ENCODE measurements at places on chromosomes 5 and 9.

GRCh38 chr5:114362197-114362976, 517 bp downstream of the KCNN2 start:
- DNase-seq: peak; percentile 70

DNA sequence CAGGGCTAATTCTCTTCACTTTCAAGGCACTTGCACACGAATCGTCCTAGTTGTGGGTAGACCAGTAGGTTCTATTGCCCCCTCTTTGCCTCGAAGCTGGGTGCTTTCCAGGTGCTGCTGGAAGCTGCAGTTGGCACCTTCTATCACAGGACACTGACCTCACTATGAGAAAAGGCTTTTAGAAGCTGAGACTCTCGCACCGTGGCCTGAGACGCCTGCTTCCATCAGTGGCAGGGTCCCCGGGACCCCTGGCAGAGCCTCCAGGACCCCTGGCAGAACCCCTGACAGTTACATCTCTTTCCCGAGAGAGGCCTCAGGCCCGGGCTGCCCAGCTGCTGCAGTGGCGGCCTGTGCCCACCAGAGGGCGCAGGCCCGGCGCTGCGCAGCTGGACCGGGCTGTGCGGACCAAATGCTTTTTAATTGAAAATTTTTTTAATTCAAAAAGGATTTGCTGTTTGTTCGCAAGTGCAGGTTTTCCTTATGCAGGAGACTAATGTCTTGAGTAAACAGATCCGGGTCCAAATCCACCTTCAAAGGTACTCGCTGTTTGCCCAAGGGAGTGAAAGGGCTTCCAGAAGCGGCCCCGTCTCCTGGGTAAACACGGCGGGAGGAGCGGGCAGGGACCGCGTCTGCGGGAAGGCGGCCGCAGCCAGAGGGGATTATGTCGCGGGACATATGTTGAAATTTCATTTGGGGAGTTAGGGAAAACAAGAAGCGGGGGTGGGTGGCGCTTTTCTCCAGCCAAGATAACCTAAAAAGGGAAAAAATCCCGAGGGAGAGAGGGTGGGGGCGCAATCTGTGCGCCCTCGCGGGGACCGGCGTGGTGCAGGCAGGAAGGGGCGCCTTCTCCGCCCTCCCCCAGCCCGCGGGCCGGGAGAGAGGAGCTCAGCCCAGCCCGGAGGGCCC, 114.5 kb upstream of the LMX1B start:
- DNase-seq: peak; percentile 56

DNA sequence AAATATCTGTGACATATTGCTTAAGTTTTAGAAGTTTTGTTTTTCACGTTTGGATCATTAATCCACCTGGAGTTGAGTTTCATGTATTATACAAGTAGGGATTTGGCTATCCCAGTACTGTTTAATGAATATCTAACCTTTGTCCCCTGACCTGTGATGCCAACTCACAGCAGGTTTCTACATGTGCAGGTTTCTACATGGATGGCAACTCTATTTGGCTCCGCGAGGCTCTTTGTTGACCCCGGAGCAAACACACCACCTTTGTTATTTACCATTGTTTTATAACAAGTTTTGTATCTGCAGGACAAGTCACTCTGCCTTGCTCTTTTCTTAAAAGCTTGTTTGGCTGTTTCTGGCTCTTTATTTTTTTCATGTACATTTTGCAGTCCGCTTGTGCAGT, 920 bp upstream of the SFXN1 start:
- DNase-seq: no peak

DNA sequence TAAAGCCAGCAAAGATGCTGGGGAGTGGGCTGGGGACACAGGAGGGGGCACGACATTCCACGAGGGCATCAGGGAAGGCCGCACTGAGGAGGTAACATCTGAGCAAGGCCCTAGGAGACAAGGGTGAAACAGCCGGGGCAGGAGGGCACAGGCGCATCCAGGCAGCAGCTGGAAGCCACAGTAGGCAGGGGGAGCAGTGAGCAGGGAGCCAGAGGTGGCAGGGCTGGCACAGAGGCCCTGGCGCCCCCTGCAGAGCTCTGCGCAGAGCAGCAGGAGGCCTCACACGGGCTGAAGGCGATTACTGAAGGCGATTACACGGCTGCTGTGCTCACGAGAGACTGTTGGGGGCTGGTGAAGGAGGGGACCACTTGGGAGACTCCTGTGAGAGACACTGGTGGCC, 15.4 kb downstream of the LMAN2 start:
- DNase-seq: peak; percentile 43

- peak; percentile 73 for DNase-seq
These were observed 92.7 kb downstream of the DAB2IP start for GRCh38 chr9:121744002-121744686.

GRCh38 chr5:13814301-13814700, 130.2 kb downstream of the DNAH5 start:
- no peak for DNase-seq

GRCh38 chr9:85228111-85228855, 513.5 kb downstream of the AGTPBP1 start:
- no peak for DNase-seq

- no peak for DNase-seq
These were observed 1571.5 kb upstream of the WWC1 start for GRCh38 chr5:166719991-166720390.

DNA sequence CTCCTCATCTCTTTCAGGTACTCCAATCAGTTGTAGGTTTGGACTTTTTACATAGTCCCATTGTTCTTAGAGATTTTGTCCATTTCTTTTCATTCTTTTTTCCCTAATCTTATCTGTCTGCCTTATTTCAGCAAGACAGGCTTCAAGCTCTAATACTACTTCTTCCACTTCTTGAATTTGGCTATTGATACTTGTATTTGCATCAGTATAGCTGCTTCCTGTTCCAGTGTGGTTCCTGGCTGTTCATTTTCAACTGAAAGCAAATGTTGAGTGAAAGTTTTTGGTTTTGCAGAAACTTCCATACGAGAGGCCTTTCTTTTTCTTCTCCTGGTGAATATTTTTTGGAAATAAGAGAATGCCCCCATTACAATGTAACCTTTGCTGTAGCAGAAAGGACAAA, 12.0 kb upstream of the IFNA1 start:
- no peak for DNase-seq

GRCh38 chr9:33125461-33125860, 41.7 kb downstream of the B4GALT1 start:
- DNase-seq: no peak

DNA sequence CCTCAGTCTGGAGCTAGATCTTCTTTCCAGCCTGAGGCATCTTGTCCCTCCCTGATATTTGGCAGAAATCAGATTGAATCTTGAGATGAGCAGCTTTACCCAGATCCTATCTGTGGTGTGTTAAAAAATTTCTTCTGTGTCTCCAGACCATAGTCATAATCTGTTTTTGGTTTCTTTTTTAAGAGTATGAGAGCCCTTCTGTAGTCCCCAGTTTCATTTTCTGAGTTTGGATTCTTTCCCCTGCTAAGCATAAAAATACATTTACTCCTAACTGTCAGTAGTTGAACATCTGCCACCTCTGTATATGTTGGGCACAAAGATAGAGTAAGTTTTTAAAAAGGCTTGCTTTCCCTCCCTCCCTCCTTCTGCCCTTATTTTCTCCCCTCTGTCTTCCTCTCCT, 137.7 kb downstream of the CNTLN start:
- peak; percentile 6 for DNase-seq

DNA sequence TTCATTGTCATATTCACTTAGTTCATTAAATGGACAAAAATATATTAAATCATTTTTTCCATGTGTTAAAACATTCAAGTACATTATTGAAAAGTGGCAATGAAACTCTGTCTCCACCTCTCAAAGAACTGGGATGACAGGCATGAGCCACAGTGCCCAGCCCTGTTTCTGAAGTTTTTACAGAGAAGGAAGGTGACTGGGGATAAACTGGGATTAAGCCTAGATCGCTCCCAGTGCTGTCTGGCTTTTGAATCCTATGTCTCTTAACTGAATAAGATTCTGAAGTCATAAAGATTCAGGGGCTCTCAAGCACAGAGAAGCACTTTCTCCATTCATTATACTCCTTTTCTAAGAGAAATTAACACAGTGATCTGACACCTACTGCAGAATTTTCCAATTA, 88.3 kb downstream of the SLC38A9 start:
- no peak for DNase-seq

DNA sequence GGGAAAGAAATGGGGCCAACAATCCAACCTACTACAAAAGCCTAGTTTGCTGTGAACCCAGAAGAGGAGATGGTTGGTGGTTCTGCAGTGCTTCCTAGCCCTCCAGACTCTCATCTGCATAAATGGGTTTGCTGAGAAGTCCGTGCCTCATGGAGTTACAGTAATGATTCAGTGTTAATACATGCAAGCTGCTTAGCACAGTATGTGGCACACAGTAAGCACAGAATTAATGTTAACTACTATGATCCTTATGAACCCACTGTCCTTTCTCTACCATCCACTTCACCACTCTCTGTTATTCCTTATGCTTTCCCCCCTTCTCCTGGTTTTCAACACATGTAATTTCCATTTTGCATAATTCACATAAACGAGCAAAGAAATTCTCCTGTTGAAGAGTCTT, 100.0 kb downstream of the ACTBL2 start:
- DNase-seq: no peak

- no peak for DNase-seq
These were observed 44.8 kb downstream of the MEGF10 start for GRCh38 chr5:127335381-127335780.

Measured in stomach (tissue), 19 donors.